ENCODE measurements at places on chromosomes 2 and 18. TPM values are rescaled to one million over a fixed set of nuclear protein-coding genes. Genes with fewer than 3 reads are reported as not detected.

Gene POTEE
- not detected for total RNA-seq

Gene IL36A
- not detected for total RNA-seq

Gene MAP3K19
- total RNA-seq: not detected

Gene C2orf80
- total RNA-seq: not detected

Gene LIMS2
- 3.1 TPM for total RNA-seq

Gene DYNC1I2
- 96.0 TPM for total RNA-seq

Gene TIA1
- total RNA-seq: 100 TPM

Gene NFATC1
- 4.3 TPM for total RNA-seq

Gene POU3F3
- total RNA-seq: not detected

Gene ADD2
- total RNA-seq: 0.37 TPM

Gene CD8B2
- not detected for total RNA-seq

Gene C2orf74
- total RNA-seq: 14.6 TPM

Measured in smooth muscle cell of bladder (primary cell).